H4 (cell line): ENCODE measurements at places on chromosomes 4 and X.

- DNase-seq: no peak
Measured at GRCh38 chr4:15303052-15303641, 124.7 kb upstream of the C1QTNF7 start.

DNA sequence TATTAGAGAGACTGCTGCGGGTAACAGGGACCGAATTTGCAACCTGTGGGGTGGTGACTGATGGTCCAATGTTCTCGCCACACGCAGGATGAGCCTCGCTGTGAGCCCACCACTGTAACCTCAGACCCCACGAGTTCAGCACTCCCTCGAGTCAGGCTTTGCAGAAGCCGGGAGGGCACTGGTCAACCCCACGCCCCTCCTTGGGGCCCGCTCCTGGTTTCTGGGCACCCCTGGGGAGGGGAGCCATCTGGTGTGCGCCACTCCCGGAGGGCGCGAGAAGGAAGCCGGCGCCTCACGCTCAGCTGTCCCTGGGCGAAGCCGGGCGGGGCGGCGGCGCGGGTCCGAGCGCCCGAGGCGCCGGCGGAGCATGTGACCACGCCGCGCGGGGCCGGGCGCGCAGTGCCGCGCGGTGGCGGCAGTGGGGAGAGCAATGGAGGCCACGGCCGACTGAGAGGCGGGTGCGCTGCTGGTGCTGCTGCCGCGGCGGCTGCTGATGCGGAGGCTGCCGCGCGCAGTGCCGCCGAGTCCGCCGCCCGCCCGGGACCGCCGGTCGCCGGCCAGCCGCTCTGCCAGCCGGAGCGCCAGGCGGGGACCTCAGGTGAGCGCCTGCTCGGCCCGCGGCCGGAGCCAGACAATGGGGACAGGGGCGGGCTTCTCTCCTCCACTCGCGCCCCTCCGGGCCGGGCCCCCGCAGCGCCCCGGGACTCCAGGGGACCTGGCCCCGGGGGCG lies 100.1 kb downstream of the CEP135 start:
- DNase-seq: peak; percentile 32

GRCh38 chr4:3219761-3220475 lies 29.0 kb upstream of the MSANTD1 start:
- DNase-seq: no peak

DNA sequence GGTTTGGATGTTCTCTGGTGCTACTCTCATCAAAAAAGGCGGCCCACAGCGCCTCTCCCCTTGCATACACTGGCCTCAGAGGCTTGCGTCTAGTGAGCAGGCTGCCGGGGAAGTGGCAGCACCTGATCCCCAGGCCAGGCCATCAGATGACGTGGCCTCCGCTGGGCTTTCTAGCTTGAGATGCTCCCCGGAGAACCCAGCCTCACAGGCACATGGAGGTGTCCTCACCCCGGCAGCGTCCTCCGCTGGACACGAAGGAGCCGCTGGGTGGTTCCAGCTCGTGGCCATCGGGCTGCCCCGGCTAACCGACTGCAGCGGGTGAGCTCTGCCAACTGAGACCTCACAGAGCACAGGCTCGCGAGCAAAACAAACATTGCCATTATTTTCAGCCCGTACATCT lies 12.8 kb downstream of the IRAK1 start:
- DNase-seq: no peak

DNA sequence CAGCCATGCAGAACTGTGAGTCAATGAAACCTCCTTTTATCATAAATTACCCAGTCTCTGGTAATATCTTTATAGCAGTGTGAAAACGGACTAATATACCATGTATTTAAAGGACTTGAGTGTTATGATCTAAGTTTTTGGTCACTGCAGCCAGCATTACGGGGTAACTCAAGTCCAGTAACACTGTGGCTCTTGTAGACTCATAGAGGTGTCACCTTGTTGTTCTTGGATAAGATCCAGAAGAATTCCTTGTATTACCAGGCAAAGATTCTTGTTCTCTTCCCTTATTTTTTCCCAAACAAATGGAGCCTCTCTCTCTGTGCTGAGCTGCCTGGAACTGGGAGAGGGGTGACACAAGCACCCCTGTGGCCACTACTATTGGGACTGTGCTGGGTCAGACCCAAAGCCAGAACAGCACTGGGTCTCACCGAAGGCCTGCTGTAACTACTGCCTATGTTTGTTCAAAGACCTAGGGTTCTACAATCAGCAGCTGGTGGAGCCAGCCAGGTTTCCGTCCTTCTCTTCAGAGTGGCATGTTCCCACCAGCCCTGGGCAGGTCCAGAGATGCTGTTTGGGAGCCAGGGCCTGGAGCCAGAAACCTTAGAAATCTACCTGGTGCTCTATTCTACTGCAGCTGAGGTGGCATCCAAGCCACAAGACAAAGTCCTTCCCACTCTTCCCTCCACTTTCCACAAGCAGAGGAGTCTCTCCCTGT lies 43.7 kb upstream of the MED14 start:
- DNase-seq: peak; percentile 26
